ENCODE measurements at places on chromosomes 3 and 15. TPM values are rescaled to one million over a fixed set of nuclear protein-coding genes. Genes with fewer than 3 reads are reported as not detected.

The SPTBN5 gene
- 2.2 TPM for total RNA-seq

The GOLGA8H gene
- 1.1 TPM for total RNA-seq

The LRRIQ4 gene
- total RNA-seq = 0.18 TPM

The TRIM71 gene
- total RNA-seq = 2.2 TPM

The ROPN1 gene
- total RNA-seq = not detected

The ZNF619 gene
- 6.9 TPM for total RNA-seq

The ZNF620 gene
- total RNA-seq = 6.0 TPM

The MEGF11 gene
- not detected for total RNA-seq

The REC114 gene
- not detected for total RNA-seq

The CCR5 gene
- total RNA-seq = 2.9 TPM

The PAQR5 gene
- total RNA-seq = 15.7 TPM

The TRAK1 gene
- 40.9 TPM for total RNA-seq

The ZNF148 gene
- total RNA-seq = 44.3 TPM

The ANKRD34C gene
- not detected for total RNA-seq

The GBE1 gene
- total RNA-seq = 30.3 TPM

The ACP3 gene
- 11.9 TPM for total RNA-seq

The TMEM207 gene
- total RNA-seq = not detected

The ARPIN gene
- total RNA-seq = 31.7 TPM

The ADGRG7 gene
- not detected for total RNA-seq

The TMCO5A gene
- not detected for total RNA-seq

The XIRP1 gene
- 0.09 TPM for total RNA-seq

The KNL1 gene
- total RNA-seq = 2.7 TPM

The C3orf52 gene
- total RNA-seq = 30.5 TPM

The ATP10A gene
- 25.4 TPM for total RNA-seq

The TUSC7 gene
- not detected for total RNA-seq

The USF3 gene
- total RNA-seq = 19.0 TPM

The GPR171 gene
- total RNA-seq = 0.96 TPM

The EOMES gene
- total RNA-seq = 0.26 TPM

The CCR9 gene
- total RNA-seq = not detected

The CPLX3 gene
- total RNA-seq = not detected

The PLA2G4E gene
- 1.2 TPM for total RNA-seq

The TJP1 gene
- total RNA-seq = 82.9 TPM

The CCNB2 gene
- 11.0 TPM for total RNA-seq

The PDZRN3 gene
- total RNA-seq = 33.5 TPM

The MOBP gene
- 0.09 TPM for total RNA-seq

The CCDC33 gene
- total RNA-seq = 3.2 TPM

The LEKR1 gene
- 0.76 TPM for total RNA-seq

The IGSF10 gene
- total RNA-seq = 7.2 TPM
